ENCODE measurements at places on chromosomes 7 and 10.

GRCh38 chr10:105759669-105760068, 1118.6 kb downstream of the SORCS3 start:
- DNase-seq: no peak

GRCh38 chr7:77877791-77878190, 79.2 kb downstream of the PHTF2 start:
- DNase-seq: no peak

- DNase-seq: no peak
Measured at GRCh38 chr7:47301105-47301477, 280.8 kb downstream of the TNS3 start.

GRCh38 chr10:121268863-121269432, 329.3 kb downstream of the FGFR2 start:
- no peak for DNase-seq

DNA sequence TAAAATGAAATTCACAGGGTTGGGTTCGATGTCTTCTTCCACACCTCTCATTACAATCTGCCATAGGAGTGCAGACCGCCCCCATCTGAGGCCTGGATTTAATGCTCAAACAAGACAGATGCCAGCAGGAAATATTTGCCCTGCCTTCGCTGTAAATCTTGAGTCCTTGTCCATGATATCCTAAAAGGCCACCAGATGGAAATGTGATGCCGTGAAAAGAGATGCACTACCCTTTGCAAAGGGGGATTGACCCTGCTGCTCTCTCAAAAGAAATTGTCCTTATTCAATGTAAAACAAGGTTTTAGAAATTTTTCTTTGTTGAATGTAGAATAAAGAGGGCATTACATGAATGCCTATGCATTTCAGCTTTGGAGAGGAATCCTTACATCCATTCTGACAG, 37.5 kb downstream of the AGAP4 start:
- no peak for DNase-seq

DNA sequence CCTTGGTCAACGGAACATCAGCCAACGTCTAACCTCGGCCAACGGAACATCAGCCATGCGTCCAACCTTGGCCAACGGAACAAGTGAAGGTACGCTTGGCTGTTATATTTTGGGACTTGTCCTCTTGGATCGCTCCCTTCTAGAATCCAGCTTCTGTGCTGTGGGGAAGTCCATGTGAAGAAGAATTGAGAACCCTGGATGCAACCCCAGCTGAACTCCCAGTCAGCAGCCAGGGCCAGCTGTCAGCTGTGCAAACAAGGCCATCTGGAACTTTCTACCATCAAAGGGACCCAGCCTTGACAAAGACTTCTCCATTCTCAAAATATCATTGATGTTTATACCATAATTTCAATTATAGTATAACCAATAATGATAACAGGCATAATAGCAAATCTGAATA, 43.3 kb upstream of the ITGA8 start:
- no peak for DNase-seq

- no peak for DNase-seq
Measured at GRCh38 chr7:147912291-147912690, 678.3 kb upstream of the C7orf33 start.

- DNase-seq: no peak
Measured at GRCh38 chr10:14820010-14820774, 17.6 kb downstream of the CDNF start.

DNA sequence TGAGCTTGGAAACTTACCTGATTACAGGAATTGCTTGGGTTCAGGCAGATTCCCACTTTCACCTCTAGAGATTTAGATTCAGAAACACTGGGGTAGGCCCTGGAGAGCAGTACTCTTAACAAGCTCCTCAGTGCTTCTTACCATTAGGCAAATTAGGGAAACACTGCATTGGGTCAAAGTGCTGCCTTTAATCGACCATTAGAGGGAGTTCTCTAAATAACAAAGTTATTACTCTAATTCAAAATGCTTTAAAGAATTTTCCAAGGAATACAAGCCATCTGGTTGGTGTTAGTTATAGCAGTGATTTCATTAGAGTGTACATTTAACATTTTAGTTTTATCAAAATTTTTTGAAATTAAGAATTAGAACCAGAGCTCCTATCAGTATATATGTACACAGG, 324.5 kb downstream of the GFRA1 start:
- DNase-seq: no peak

- DNase-seq: no peak
Measured at GRCh38 chr7:101985903-101986734, 168.7 kb downstream of the CUX1 start.

- DNase-seq: no peak
Measured at GRCh38 chr10:74113546-74113945, 37.1 kb downstream of the AP3M1 start.

- no peak for DNase-seq
Measured at GRCh38 chr7:27046854-27047549, 48.8 kb downstream of the HOXA1 start.

DNA sequence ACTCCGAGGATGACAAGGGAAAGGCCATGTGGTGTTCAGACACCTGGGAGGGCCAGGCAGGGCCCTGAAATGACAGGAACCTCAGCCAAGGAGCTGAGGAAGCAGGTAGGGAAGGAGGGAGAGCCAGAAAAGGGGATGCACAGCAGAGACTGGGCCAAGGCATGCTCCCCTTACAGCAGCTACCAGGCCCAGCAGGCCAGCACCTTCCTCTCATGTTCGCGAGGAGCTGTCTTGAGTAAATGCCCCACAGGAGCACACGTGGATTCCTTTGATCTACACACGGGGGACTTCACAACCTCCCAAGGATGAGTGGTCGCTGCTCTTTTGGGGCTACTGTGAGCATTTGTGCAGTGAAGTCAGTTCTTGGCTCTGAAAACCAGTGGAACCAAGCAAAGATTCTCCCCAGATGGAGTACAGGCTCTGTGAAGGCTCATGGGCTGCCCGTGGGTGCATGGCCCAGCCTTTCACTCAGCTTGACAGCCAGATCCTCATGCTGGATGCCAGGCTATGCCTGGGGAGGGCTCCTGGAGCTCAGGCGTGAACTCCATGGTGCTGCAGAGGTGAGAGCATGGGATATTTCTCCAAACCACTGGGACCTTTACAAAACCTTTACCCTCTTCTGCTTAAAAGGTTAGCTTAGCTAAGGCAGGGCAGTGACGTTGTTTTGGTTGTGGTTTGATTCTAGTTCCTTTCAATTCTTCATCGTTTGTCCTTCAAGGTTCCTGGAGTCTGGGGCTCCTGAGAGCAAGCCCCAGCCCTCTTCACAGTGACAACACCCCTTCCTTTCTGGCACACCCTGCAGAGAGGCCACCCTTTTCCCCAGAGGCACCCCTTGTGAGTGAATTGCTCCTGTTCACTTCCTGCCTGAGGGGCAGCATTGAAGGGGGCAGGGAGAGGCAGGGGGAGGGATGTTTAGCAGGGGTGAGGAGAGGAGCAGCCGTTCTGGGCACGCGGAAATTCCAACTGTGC, 74.2 kb upstream of the ZPBP start:
- DNase-seq: no peak

GRCh38 chr10:126939706-126940105, 34.5 kb downstream of the DOCK1 start:
- no peak for DNase-seq

- no peak for DNase-seq
Measured at GRCh38 chr7:79046061-79046460, 407.4 kb downstream of the MAGI2 start.

- DNase-seq: no peak
Measured at GRCh38 chr10:17092216-17092944, 37.2 kb downstream of the CUBN start.

GRCh38 chr7:101617451-101618206, 11.5 kb downstream of the MYL10 start:
- DNase-seq: no peak

DNA sequence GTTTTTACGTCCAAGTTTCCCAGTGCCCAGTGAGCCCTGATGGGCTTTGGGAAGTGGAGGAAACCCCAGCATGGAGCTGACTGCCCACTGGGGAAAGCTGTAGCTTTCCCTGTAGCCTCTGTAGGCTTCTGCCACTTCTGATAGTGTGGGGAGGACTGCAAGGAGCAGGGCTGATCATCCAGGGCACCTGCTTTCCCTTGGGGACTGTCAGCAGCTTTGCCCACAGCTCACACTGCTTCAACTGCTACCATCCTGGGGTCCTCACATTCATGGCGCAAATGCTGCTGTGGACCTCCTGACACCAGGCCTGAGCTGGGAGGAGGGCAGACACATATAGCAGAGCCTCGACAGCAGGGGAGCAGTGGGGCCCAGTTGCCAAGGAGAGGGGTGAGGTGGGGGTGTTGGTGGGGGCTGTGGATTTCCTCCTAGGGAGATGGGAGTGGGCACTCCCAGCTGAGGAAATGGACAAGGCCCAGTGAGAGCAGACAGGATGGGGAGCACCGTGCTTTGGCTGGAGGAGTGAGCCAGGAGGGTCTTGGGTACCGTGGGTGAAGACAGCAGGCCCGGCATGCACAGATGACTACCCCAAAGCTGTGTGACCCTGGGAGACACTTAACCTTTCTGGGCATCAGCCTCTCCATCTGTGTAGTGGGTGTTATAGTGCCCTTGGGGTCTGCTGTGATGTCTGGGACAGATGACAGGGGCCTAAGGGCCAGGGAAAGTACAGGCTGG, 16.2 kb downstream of the RAMP3 start:
- DNase-seq: no peak
